Left kidney (tissue), 8 donors: ENCODE measurements at places on chromosomes 2 and 18. TPM values are rescaled to one million over a fixed set of nuclear protein-coding genes. Genes with fewer than 3 reads are reported as not detected.

DSG3 gene
- polyA plus RNA-seq, result not detected

ITGB1BP1 gene
- polyA plus RNA-seq, result 77.9 TPM

NABP1 gene
- polyA plus RNA-seq, result 39.5 TPM

SH2D6 gene
- polyA plus RNA-seq, result 1.3 TPM

SKOR2 gene
- polyA plus RNA-seq, result not detected

CHRNA1 gene
- polyA plus RNA-seq, result 3.7 TPM

RELCH gene
- polyA plus RNA-seq, result 41.1 TPM

NT5C1B gene
- polyA plus RNA-seq, result 1.5 TPM

HNRNPA3 gene
- polyA plus RNA-seq, result 794 TPM

M1AP gene
- polyA plus RNA-seq, result 1.0 TPM

TNFAIP6 gene
- 1.4 TPM for polyA plus RNA-seq
